Daoy (cell line): ENCODE measurements at places on chromosomes 4 and X. TPM values are rescaled to one million over a fixed set of nuclear protein-coding genes. Genes with fewer than 3 reads are reported as not detected.

Gene TENM3
- total RNA-seq: 33.9 and 40.5 TPM in 2 replicates

Gene SULT1B1
- 0.63 and 0.74 TPM in 2 replicates for total RNA-seq

DNA sequence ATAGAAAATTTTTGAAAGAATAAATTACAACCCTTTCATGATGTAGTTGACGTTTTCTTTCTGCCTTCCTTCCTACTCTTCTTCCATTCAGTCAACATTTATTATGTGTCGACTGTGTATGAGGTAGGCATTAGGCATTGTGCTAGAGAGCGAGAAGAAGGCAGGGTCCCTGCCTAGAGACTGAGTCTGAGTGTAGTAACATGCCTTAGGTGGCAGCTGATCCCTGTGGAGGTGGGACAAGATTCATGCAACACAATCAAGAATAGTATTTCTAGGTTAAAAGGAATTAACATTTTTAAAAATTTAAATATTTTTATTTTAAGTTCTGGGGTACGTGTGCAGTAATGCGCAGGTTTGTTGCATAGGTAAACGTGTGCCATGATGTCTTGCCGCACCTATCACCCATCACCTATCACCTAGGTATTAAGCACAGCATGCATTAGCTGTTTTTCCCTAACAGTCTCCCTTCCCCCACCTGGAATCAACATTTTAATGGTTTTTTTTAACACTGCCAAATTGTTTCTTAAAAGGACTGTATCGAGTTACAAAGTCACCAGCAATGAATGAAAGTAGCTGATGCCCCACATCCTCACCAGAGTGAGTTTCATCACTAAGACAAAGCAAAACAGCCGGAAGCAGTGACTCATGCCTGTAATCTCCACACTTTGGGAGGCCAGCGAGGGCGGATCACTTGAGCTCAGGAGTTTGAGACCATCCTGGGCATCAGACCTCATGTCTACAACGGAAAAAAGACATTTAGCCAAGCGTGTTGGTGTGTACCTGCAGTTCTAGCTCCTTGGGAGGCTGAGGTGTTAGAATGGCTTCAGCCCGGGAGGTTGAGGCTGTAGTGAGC, 84.0 kb downstream of the WWC2 start:
- peak; percentile 85 for DNase-seq

GRCh38 chr4:133598779-133599178, 449.7 kb downstream of the PCDH10 start:
- DNase-seq: no peak

DNA sequence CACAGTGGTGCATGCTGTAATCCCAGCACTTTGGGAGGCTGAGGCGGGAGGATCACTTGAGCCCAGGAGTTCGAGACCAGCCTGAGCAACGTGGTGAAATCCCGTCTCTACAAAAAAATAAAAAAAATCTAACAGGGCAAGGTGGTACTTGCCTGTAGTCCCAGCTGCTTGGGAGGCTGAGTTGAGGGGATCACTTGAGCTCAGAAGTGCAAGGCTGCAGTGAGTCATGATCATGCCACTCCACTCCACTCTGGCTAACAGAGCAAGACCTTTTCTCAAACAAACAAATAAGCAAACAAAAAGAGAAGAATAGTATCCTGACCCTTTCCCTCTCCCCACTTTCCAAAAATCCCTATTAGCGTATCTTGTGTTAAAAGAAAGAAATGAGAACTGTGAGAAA, 52.7 kb downstream of the NPY1R start:
- DNase-seq: no peak

GRCh38 chrX:1443496-1444075, 9.1 kb downstream of the ASMTL start:
- no peak for DNase-seq

GRCh38 chr4:24578364-24578763, 6.0 kb downstream of the DHX15 start:
- DNase-seq: no peak

- no peak for DNase-seq
Measured at GRCh38 chr4:69800599-69800998, 40.2 kb upstream of the SULT1B1 start.

DNA sequence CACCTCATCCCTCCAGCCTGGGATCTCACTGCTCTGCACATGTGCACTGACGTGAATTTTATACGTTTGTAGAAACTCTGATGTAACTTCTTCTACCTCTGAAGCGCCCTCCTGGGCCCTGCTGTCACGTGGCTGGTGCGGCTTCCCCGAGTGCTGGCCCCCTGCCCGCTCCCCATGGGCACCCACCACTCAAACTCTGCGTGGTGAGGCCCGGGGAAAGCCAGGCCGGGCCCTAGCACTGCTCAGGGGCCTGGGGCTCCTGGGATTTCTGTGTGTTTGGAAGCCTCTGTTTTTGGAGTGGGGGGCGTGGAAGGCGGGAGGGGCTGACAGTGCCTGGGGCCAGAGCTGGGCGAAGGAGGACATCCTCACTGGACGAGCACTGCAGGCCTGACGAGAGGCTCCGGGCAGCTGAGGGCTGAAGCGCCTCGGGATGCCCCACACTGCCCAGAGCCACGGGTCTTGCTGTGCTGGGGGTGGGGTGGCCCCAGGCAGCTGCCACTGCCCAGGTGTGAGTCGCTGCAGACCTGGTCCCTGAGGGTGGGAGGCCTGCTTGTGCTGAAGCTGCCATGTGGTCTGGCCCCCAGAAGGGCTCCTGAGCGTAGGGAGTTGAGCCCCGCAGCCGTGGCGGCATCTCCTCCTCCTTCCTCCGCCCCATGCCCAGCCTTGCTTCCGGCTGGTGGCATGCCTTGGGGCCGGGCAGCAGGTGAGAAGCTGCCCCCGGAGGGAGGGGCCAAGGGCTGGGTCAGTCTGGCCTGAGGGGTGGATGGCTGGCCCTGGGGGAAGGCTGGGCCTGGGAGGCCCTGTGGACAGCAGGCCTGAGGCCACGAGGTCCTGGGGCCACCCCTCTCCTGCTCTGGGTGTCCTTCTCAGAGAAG, 7.7 kb downstream of the NAT8L start:
- DNase-seq: no peak
